ENCODE measurements at places on chromosomes 5 and 9.

GRCh38 chr5:113776832-113777525 is 263.5 kb downstream of the YTHDC2 start:
- peak; percentile 18 for DNase-seq

DNA sequence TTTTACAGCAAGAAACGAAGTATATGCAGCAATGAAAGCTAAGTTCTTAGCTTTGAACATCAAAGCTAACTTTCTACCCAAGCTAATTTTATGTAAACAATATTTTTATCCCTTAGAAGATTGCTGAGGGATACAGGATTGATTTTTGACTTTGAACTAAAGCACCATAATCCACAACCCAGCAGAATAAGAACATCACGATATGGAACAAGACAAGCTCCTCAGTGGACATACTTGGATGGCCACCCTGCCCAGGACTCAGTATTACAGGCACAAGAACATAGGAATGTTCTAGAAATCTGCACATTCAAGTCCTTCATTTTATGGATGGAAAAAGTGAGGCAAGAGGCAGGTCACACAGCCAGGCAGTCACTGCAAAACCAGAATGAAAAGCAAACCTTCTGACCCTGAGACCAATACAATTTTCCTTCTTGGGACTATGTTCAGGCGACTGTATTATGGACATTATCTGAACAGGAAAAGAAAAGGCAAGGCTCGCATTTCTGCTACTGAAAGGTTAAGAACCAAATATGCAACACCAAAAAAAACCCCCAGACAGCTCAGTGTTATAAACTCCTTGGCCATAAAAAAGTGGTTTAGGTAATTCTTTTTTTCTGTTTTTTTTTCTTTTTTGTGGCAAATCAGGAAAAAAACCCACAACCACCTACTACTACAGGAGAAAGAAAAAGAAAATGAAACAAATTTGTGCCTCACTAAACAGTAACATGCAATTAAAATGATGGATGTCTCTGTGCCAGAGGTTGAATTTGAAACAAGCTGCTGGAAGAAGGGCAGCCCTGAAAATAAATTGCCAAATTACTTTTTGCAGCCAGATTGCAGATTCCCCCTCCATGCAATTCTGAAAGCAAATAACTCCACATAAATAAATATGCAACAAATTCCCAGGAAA is 25.4 kb downstream of the EPB41L4B start:
- DNase-seq = no peak

GRCh38 chr5:135031813-135032694 is 2.0 kb downstream of the PITX1 start:
- no peak for DNase-seq

DNA sequence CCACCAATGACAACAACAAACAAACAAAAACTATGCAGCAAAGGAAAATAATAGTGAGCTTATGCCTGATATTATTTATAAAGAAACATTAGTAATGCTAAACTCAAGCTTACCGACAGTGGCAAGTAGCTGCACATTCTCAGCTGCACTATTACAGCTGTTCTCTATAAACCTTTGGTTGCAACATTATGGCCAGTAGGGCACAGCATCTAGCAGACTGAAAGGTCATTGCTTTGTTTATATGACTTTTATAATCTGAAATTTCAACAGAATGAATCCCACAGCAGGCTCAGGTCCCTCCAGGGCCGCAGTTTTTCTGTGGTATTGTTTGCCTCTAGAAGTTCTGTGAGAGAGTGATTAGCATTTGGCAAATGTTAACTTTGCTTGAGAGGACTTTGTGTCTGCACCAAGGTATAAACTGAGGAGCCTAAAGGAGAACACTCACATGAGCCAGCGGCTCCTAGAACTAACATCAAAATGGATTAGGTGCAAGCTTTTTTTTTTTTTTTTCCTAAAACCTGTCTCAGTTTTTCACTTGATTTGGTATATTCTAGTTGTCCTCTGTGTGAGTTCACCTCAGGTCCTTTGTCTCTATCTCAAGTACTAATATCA is 58.3 kb downstream of the IZUMO3 start:
- DNase-seq = no peak

DNA sequence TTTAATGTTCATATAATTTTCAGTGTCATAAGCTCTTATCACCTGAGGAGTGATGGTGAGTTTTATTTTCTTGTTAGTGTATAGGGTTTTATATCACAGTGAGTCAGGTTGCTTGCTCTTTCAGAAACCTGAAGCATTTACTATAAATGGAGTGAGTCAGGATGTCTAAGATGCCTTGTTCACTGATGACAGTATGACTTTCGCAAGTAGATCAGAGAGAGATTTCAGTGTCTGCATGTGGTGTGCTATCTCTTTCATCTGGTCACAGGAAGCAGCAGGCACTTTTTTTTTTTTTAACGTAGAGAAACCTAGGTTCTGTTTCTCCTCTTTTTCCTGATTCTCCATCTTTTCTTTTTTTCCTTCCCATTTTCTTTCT is 237.1 kb downstream of the DMRTA1 start:
- no peak for DNase-seq

DNA sequence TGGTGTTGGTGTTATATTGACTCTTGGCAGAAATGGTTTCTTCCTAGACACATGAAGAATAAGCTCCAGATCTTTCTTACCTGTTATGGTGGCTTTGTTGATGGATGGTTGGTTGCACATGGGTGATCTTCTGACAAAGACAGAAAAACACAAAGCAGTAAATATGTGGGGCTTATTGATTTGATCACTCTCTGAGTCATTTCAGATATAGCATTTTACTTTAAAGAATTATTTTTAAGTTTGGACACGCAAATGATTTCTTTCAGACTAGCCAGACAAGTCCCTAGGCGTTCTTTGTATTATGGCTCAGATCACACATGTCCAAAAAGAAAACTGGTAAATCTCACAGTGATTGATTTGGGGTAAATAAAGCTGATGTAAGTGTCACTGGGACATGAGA is 597.6 kb downstream of the RAB3C start:
- no peak for DNase-seq

DNA sequence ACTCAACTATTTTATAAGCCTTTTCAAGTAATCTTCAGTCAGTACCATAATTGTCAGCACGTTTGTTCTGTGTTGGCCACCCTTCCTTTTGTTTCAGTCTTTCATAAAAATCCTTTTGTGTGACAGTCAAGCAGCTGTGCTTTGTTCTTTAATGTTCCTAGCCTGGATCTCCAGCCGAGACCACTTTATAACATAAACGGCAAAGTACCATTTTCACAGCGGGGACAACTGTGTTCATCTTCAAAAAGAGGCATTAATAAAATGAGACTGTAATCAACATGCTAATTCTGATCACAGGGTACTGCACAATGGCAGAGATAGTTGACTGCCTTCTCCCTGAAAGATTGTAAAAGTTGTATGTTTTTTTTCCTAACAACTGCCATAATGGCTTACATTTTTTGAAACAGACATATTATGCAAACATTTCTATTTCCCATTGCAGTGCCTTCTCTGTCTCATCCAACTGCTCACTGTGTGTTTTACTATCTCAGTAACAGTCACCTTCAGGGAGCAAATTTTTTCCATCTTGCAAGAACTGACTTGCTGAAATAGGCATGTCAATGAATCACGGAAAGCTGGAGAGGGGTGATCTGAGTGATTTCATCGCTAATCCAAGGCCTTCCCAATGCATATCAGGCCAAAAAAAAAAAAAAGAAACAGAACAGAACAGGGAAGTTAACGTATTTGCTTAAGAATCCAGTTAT is 828.5 kb upstream of the DMAC1 start:
- DNase-seq = no peak

All from amygdala (tissue), 56 donors.